H9 (cell line): ENCODE measurements at places on chromosomes 5 and 9. TPM values are rescaled to one million over a fixed set of nuclear protein-coding genes. Genes with fewer than 3 reads are reported as not detected.
A peak's percentile ranks its signal among the peaks of the same experiment; 100 is the strongest.

TUSC1 gene
- not detected in 2 replicates for total RNA-seq

GRCh38 chr5:178582291-178582690, 7.9 kb downstream of the COL23A1 start:
- no peak for DNase-seq

CTNND2 gene
- total RNA-seq = 7.0 and 8.2 TPM in 2 replicates

DNA sequence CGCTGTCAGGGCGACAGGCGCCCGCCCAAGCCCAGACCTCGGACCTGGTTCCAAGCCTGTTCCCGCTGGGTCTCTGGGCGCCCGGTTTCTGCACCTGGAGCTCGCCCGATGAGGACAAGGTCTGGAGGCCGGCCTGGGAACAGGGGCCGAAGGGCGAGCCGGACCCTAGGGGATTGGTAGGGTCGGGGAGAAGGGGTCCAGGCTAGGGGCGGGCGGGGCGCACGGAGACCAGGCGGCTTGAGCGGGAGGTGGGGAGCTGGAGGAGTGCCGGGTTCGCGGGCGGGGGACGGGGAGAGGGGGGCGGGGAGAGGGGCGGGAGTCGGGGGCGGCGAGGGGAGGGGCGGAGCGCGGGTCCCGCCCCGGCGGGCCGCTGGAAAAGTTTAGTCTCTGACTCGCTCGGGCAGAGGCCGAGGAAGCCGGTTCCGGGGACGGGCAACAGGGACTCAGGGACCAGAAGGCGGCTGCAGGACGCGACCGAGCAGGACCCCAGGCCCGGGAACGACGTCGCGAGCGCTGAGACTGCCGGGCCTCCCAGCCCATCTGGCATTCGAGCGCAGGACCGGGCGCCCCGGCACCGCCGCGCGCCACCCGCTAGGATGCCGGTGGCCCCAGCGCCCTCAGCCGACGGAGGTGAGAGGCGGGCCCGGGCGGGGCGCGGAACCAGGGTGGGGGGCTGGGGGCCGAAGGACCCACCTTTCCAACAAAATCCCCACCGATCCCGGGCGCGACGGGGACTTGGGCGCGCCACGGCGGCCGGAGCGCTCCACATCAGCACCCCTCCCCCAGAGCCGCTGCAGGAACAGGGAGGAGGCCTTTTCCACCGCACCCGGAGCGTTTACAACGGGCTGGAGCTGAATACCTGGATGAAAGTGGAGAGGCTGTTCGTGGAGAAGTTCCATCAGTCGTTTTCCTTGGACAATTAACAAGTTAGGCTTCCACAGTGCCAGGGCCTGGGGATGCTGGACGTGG, at the start of gene S1PR3:
Gene S1PR3, plus strand, starts transcription at position 403 of the 969 bp plus-strand sequence. CDS start 9,733 bp downstream, outside the sequence.
- peak; percentile 82 for DNase-seq

GMCL2 gene
- not detected in 2 replicates for total RNA-seq

DNA sequence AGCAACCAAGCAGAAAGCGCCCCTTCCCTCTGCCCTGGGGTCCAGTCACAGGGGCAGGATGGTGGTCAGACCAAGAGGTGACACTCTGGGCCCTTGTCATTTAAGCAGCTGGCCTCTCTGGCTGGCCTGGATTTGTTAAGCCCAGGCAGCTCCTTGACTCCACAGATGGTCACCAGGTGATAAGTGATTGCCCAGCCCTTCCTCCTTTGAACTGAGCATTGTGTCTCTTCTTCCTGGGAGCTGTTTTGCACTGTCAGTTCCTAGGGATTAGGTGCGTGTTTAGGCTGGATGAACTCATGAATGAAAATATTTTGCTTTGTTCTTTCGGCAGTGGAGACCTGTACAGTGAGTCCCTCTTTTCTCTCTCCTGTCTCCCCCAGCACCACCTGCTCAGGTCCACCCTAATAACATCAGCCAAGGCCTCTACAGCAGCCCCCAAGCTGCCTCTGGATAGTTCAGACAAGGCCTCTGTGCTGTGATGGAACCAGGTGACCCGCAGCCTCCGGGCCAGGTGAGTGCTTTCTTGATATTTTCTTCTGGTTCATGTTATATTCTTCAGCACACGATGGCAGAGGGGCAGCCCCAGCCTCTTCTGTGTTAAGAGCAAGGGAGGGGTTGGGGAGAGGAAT, 139.7 kb upstream of the PITX1 start:
- DNase-seq = no peak

DNA sequence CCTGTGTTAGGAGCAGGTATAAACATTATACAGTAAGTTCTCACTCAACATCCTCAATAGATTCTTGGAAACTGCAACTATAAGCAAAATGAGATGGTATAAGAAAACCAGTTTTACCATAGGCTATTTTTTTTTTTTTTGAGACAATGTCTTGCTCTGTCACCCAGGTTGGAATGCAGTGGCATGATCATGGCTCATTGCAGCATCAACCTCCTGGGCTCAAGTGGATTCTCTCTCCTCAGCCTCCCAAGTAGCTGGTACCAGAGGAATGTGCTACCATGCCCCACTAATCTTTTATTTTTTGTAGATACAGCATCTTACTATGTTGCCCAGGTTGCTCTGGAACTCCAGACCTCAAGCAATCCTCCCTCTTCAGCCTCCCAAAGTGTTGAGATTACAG, 50.1 kb upstream of the ADRB2 start:
- DNase-seq = no peak

GRCh38 chr9:34035656-34036055, 13.0 kb downstream of the UBAP2 start:
- DNase-seq = no peak

DNA sequence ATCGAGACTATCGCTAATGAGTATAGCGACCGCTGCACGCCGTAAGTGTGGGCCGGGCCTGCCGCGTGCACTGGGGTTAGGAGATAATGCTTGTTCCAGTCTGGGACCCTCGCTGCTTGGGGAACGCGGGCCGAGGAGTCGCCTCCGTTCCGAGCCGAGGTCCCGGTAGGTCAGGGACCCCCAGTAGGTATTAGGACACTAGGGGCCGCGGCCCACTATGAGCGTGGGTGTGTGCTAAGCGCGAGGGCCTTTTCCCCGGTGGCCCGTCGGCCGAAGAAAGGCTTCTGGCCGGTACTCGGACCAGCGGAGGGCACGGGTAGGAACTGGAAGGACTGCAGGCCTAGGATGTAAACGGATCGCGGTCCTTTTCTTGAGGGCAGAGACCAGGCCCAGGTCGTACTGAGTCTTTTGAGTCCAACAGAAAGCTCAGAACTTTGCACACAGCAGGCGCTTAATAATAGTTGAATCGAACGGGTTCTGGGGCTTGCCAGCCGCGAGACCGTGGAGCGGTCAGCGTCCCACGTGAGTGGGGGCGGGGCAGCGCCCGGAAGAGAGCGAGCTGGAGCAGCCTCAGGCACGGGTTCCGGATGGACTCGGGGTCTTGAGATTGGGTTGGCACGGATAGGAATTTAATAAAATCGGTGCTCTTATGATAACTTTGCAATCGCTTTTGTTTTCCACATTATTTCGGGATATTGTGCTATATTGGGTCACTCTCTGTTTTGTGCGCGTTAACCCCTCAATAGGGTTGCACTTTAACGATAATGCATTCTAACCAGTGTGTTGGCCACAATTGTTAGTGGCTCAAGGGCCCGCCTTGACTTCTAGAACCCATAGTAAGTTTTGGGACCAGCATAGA, 733 bp downstream of the HSPA4 start:
- peak; percentile 50 for DNase-seq

GLDC gene
- total RNA-seq = 74.4 and 74.6 TPM in 2 replicates

GRCh38 chr9:133692364-133692985, 45.7 kb downstream of the SARDH start:
- no peak for DNase-seq

SIT1 gene
- 1.3 and 1.6 TPM in 2 replicates for total RNA-seq

- DNase-seq = no peak
Measured at GRCh38 chr9:71719562-71719961, 48.8 kb downstream of the CEMIP2 start.

GRCh38 chr9:22237497-22238363, 208.9 kb upstream of the DMRTA1 start:
- DNase-seq = no peak

- peak; percentile 87 for DNase-seq
Measured at GRCh38 chr9:126704892-126705766, 91.4 kb downstream of the LMX1B start.

ADRB2 gene
- total RNA-seq = 0.26 TPM in 2 replicates

- no peak for DNase-seq
Measured at GRCh38 chr9:3793971-3794383, 268.2 kb upstream of the RFX3 start.

- DNase-seq = peak; percentile 34
Measured at GRCh38 chr5:38650540-38650939, 94.1 kb upstream of the LIFR start.

GRCh38 chr9:14362175-14362574, 48.2 kb upstream of the NFIB start:
- no peak for DNase-seq

FOXE1 gene
- not detected in 2 replicates for total RNA-seq

GRCh38 chr5:112025757-112026156, 268.8 kb upstream of the NREP start:
- no peak for DNase-seq

- no peak for DNase-seq
Measured at GRCh38 chr9:9284201-9284600, 1328.6 kb downstream of the PTPRD start.

CMYA5 gene
- 1.1 and 1.8 TPM in 2 replicates for total RNA-seq

- no peak for DNase-seq
Measured at GRCh38 chr5:161314033-161314432, 232.5 kb downstream of the GABRB2 start.

SOX30 gene
- 0.13 TPM in 1 of 2 replicates, not detected in the other for total RNA-seq
